ENCODE measurements at places on chromosomes 5 and 9. TPM values are rescaled to one million over a fixed set of nuclear protein-coding genes. Genes with fewer than 3 reads are reported as not detected.

USP20 gene
- 7.4 TPM for total RNA-seq

DNA sequence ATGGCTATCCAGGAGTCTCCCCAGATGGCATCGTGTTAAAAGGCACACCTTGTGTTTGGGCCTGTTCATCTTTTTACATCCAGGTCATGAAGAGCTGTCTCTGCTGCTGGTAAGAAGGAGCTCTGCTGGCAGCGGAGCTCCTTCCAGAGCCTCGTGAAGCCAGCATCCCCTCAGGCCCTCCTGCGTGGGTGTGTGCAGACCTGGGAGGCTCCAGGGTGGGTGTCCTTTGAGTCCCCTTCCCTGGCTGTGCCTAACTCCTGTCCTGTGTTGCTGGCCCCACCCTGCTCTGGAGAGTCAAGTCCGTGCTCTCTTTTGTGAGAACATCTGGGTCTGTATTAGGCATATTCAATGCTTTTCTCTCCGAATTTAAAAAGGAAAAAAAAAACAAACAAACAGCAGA is 149.6 kb upstream of the IRX2 start:
- H3K4me1 ChIP-seq, result no peaks in the 10 kb centered on the region
- no peaks in the 10 kb centered on the region for H3K27me3 ChIP-seq
- H3K27ac ChIP-seq, result no peak overlapping the region
- no peak for DNase-seq

- H3K4me3 ChIP-seq, result no peak overlapping the region
- H3K27me3 ChIP-seq, result peaks cover 29% of the 10 kb centered on the region
- H3K36me3 ChIP-seq, result no peaks in the 10 kb centered on the region
- no peak overlapping the region for H3K27ac ChIP-seq
These were observed 914 bp upstream of the CD72 start for GRCh38 chr9:35618854-35619799.

GRCh38 chr5:143913008-143913752 is 101.2 kb downstream of the HMHB1 start:
- peak; percentile 27 for DNase-seq
- no peaks in the 10 kb centered on the region for H3K27me3 ChIP-seq
- H3K4me3 ChIP-seq, result no peak overlapping the region
- no peak overlapping the region for H3K27ac ChIP-seq
- H3K4me1 ChIP-seq, result peaks cover 4% of the 10 kb centered on the region

DNA sequence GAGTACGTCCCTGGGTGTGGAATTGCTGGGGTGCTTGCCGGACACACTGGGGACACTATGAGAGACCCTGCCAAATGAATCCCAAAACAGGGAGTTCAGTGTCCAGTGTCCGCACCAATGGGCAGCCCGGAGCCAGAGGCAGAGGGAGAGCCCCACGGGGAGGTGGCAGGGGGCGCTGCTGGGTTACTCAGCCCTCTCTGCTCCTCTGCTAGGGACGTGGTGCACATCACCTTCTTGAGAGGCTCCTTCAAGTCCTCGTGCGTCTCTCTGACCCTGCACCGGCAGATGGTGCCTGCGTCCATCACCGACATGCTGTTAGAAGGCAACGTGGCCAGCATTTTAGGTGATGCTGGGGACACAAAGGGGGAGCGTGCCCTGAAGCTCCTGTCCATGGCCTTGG is 20.8 kb downstream of the STKLD1 start:
- H3K36me3 ChIP-seq, result no peaks in the 10 kb centered on the region
- H3K27me3 ChIP-seq, result peaks cover 3% of the 10 kb centered on the region
- H3K27ac ChIP-seq, result no peak overlapping the region
- no peak overlapping the region for H3K4me3 ChIP-seq
- no peaks in the 10 kb centered on the region for H3K4me1 ChIP-seq
- DNase-seq, result no peak

DNA sequence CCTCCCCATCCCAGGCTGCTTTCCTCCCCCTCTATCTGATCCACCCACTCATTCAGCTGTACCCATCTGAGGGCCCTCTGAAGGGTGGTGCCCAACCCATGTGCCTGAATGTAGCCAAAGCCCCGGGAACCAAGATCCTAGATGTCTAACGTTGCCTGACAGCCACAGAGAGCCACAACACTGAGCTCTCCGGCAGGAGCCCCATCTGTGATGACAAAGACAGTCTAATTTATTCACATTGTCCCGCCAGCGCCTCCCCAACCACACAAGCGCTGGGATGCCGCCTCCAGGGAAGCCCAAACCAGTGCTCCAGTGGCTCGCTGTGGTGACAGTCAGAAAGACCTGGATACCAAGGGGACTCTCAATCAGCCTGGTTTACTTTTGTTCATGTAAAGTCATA is 8.4 kb downstream of the IGFBPL1 start:
- H3K4me1 ChIP-seq, result no peaks in the 10 kb centered on the region
- H3K27ac ChIP-seq, result no peak overlapping the region
- H3K4me3 ChIP-seq, result no peak overlapping the region
- no peaks in the 10 kb centered on the region for H3K36me3 ChIP-seq
- no peak for DNase-seq

DNA sequence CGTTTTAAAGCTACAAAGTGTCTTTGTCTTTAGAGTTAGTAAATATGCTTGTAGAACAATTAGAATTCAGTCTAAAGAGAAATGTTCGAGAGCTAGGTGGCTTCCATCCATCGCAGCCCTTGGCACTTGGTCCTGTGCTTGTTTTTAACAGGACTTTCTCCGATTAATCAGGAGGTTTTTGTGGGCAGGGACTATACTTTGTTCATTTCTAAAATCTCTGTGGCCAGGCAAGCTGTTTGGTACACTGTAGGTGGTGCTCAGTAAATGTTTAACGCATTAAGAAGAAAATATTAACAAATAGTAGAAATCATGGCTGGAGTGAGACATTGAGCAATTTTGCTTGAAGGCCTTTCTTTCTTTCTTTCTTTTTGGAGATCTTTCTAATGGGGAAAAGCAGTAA is 20.8 kb downstream of the AGXT2 start:
- H3K27me3 ChIP-seq, result no peaks in the 10 kb centered on the region
- no peak for DNase-seq
- no peaks in the 10 kb centered on the region for H3K36me3 ChIP-seq

- H3K4me1 ChIP-seq, result no peaks in the 10 kb centered on the region
- peaks cover 5% of the 10 kb centered on the region for H3K27me3 ChIP-seq
- peak; percentile 49 for DNase-seq
- H3K27ac ChIP-seq, result no peak overlapping the region
- H3K4me3 ChIP-seq, result no peak overlapping the region
- H3K36me3 ChIP-seq, result no peaks in the 10 kb centered on the region
These were observed 122.2 kb downstream of the LHX2 start for GRCh38 chr9:124133727-124134126.

- no peak overlapping the region for H3K27ac ChIP-seq
- DNase-seq, result peak; percentile 29
These were observed 12.9 kb downstream of the TCF7 start for GRCh38 chr5:134127376-134127861.

GRCh38 chr5:150458802-150459557 is 9.4 kb upstream of the RPS14 start:
- no peaks in the 10 kb centered on the region for H3K27me3 ChIP-seq
- peak; percentile 36 for DNase-seq
- no peak overlapping the region for H3K27ac ChIP-seq
- H3K4me3 ChIP-seq, result peak overlapping the region; percentile 33

All from fibroblast of lung (primary cell).